Activated CD4-positive, alpha-beta T cell treated with anti-CD3 and anti-CD28 coated beads for 36 hours (primary cell): ENCODE measurements at places on chromosomes 12 and 14.

GRCh38 chr14:22448905-22449599, 140.0 kb downstream of the DAD1 start:
- no peak for DNase-seq

DNA sequence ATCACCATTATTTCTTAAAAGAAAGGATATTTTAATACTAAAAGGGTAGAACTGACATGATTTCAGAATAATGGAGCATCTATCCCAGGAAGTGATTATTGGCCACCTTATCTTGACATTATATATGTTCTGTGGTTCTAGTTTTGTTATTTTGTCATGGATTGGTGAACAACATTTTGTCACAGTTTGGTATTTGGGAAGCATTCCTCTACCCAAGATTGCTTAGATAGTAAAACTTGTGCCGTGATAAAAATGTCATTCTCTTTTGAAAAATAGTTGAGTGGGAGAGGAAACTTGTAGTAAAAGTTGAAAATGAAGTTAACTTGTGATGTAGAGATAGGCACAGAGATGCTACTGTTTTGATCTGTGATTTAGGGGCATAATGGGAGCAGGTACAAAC, 65.7 kb downstream of the TMX1 start:
- DNase-seq: no peak

GRCh38 chr12:130398100-130398848, 60.6 kb downstream of the PIWIL1 start:
- DNase-seq: no peak

DNA sequence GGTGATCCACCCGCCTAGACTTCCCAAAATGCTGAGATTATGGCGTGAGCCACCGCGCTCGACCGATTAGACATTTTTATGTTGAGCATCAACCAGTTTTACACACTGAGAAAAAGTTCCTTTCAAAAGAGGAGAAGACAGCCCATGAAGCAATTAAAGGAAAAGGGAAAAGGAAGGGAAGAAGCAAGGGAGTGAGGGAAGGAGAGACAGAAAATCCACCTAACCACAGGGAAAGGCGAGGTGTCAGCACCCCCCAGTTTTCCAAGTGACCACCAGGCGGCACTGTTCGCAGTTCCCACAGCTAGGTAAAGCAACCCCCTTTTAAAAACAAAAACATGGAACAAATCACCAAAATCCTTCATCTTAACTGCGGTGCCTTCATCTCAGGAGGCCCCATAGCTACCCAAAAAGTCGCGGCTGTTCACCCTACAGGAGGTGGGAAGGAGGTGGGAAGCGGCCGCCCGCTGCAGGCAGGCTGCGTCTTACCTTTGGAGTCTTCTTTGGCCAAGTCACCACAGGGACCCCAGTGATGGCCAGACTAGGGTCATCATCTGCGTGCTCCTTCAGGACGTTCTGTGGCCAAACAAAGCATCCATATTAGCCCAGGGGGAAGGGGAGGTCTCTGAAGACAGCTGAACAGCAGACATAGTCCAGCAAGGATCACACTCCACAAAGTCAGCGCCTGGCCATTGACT, 86.6 kb downstream of the KDM2B start:
- peak; percentile 79 for DNase-seq

GRCh38 chr14:34981743-34982420, 910 bp upstream of the SRP54 start:
- DNase-seq: peak; percentile 60

DNA sequence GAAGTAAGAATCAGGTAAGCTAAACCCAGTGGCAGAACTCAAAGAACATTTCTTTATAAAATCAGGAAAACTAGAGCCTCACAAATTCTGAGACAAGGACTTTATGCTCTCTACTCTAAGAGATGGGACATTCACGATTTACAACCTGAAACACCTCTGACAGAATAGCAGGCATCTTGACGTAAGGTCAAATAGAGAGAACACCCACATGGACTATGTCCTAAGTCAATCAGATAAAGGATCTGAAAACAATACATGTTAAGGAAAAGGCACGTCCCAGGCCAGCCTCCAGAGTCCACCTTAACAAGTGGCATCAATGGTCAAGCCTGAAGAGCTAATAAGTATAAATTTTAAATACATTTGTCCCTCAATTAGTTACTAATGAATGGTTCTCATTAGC, 39.9 kb upstream of the SYCP3 start:
- DNase-seq: no peak

GRCh38 chr12:69247268-69248018, 8.1 kb downstream of the CPSF6 start:
- no peak for DNase-seq

GRCh38 chr12:102110782-102111181, 9.1 kb downstream of the NUP37 start:
- no peak for DNase-seq

DNA sequence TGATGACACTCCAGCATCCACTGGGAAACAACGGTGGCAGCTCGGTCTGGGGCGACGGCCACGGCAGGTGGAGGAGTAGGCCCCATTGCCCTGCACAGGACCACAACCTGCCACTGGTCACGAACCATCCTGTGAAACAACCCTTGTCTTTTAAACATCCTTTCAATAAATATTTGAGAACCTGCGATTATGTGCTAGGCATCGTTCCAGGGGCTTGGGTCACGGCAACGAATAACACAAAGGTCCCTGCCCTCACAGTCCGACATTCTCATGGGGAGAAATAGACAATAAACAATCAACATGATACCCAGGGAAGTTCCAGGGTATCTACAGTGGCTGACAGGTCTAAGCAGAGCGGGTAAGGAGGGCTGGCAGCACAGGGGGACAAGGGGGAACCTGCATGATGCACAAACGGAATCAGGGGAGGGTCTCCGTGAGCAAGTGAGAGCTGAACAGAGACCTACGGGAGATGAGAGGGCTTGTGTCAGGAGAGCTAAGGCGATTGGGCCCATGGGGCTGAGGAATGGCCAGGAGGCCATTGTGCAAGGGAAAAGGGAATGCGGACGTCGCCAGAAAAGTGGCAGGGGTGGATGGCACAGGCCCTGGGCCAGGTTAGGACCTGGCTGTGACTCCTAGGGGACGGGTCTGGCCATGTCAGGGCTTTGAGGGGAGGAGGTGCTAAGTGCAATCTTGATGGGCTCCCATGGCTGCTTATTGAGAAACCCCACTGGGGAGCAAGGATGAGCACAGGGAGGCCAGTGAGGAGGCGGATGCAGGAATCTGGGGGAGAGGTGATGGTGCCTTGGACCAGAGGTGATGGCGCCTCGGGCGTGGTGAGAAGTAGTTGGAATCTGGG, 9.7 kb downstream of the SCARB1 start:
- no peak for DNase-seq

DNA sequence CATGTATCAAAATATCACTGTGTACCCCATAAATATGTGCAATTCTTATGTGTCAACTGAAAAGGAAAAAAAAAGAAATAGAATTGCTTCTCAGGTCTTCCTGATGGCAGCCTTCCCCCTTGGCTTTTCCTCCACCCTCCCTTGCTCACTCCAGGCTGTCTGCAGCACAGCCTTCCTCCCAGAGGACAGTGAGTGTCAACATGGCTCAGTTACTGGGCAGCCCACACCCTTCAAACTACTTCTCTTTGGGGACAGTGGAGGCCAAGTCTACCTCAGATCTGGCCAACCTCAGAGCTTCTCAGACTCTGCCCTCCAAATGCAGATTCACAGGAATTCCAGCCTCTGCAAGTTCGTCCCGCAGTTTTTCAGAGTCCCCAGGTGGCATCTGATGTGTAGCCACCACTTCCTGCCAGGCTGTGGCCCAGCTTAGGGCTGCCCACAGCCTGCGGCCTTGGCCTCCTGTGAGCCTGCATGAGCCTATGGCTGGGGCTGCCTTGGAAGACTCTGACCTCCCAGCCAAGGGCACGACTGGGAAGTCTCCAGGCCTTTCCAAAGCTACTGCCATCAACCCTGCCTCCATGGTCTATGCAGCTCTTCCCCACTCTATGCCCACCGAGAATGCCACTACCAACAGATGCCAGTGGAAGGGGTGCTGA, 148.0 kb upstream of the PWP1 start:
- DNase-seq: no peak

DNA sequence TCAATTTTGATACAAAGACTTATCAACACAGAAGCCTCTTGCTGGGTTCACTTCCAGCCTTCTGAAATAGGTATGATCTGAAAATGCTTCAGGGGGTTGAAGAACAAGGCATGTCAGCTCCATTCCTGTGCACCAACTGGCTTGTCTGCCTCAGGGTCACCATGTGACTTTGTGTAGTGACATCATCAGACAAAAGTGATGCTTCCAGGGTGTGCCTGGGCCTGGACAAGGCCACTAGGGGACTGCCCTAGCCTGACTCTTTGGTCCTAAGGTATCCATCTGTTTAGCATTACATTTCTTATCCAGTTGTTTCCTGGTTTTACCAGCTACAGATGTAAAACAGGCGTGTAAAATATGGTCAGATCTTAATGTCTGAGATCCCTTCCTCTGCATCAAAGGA, 155.6 kb downstream of the CAND1 start:
- no peak for DNase-seq

DNA sequence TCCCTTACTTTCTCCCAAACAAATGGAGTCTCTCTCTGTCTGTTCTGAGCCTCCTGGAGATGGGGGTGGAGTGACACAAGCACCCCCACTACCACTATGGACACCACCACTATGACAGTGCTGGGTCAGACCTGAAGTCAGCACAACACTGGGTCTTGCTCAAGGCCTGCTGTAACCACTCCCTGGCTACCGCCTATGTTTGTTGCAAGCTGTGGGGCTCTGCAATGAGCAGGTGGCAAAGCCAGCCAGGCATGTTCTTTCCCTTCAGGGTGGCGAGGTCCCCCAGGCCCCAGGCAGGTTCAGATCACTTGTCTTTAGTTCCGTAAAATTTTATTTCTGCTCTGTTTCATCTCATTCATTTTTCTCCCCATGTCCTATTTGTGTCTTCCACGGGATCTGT, 349.8 kb downstream of the TMEM121 start:
- peak; percentile 1 for DNase-seq

- peak; percentile 60 for DNase-seq
These were observed 57.3 kb downstream of the DAD1 start for GRCh38 chr14:22531451-22532344.

DNA sequence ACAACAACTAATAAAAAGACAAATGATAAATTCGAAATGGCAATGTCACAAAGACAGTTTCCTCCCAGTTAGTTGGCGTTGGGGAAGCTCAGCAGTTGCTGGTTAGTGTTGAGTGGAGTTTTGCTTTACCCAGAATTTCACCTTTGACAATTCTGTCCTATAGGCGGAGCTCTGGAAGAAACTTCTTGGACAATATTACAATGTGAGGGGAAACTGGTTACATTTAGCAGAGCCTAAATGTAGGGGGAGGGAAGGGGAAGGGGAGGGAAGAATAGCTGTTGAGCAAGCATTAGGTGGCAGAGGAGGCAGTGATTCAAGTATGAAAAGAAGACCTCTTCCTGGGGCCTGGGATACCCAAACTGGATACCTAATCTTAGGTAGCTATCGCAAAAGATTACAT, 51.4 kb downstream of the BDKRB1 start:
- DNase-seq: no peak
